ENCODE measurements at places on chromosomes 11 and 22. TPM values are rescaled to one million over a fixed set of nuclear protein-coding genes. Genes with fewer than 3 reads are reported as not detected.

The CCDC87 gene
- total RNA-seq = 0.50 TPM

- no peak for DNase-seq
Observed at GRCh38 chr11:122661182-122661945, 5.8 kb downstream of the UBASH3B start.

DNA sequence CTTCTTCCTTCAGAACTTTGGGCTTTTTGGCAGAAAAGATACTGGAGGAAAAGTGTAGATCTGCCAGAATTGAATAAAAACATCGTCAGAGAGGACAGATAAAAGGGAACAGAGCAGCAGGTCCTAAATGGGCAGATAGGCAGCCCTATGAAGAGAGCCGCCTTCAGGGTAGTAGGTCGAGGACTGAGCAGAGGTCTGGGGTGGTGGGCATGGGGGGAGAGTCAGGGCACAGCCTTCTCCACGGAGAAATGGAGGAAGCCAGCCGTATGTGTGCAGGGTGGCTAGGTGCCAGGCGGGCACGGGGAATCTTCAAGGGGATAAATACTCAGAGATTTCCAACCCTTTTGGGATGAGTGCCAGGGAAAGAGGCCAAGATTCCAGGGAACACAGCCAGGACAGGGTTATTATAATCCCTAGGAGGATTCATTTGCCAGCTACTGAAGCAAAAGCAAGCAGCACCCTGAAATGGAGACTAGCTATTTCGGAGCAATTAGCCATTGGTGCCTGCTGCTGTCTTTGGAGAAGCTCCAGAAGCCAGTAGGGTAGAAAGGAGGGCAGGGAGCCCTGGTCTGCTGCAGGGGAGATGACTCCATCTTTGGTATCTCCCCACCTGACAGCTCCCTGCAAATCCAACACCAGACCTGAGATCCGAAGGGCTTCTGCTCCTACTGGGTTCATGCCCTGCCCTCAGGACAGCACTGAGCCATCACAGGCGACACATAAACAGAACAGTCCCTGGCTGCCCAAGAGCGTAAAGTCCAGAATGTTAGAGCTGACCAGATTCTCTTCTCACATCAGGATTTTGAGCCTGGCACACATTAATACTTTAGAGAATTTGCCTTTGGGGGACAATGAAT, 174.5 kb upstream of the NTM start:
- peak; percentile 61 for DNase-seq

GRCh38 chr11:68338051-68338780, 25.8 kb downstream of the LRP5 start:
- peak; percentile 49 for DNase-seq

- no peak for DNase-seq
Observed at GRCh38 chr11:43751726-43752125, 71.2 kb downstream of the HSD17B12 start.

The NRXN2 gene
- 1.7 TPM for total RNA-seq

- no peak for DNase-seq
Observed at GRCh38 chr11:10550503-10551289, 9.7 kb upstream of the RNF141 start.

DNA sequence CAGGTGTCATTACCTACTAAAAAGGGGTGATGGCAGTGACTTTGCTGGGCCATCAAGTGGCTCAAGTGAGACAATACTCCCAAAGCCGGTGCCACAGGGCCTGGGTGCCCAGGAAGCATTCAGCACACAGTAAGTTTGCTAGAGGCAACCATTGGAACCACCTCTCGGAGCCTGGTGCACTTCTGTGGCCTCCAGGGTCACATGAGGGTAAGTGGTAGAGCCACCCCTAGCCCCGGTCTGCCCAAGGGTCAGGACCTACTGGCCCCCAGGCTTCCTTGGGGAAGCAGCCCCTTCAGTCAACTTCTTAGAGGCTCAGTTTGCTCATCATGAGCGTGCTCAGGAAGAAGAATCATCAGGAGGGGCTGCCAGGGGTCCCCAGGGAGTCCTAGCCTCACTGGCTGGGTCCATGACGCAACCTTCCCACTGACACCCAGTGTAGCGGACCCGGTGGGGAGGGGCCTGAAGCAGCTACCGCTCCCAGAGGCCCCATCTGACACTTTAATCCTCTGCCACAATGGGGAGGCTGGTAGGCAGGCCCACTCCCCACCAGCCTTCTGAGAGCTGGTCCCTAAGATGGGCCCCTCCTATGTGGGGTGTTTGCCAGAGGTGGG, 17.5 kb upstream of the RASL10A start:
- DNase-seq = no peak

The C11orf65 gene
- total RNA-seq = 1.3 TPM

Data from lower lobe of right lung (tissue), 2 donors.